ENCODE measurements at places on chromosomes 7 and 10.
A peak's percentile ranks its signal among the peaks of the same experiment; 100 is the strongest.

DNA sequence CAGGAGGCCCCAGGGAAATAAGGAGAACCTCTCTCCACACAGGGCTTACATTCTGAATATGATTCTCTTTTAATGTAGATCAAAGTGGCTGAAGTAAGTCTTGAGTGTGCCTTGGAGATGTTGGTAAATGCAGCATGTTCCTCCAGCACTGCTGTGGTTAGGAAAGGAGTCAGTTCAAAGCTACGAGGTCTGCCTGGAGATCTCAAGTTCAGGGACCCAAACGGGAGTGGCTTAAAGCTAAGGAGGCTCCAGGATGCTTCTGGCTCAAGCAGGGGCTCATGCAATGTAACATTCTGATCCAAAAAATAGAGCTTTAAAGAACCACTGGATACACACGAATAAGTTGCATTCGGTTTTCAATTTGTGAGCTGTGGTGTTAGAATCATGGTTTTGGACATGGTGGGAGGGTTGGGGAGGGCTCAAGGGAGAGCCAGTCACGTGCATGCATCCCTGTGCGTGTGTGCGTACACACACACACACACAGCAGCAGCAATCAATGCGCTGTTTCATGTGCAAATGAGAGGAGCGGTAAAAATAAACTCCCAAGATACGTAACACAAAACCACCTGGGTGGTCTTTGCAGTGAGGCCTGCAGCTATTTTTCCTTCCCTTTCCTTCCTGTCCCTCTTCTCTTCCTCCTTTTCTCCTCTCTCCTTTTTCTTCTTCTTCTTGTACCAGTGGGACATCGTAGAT, 70.5 kb downstream of the AOAH start:
- DNase-seq = no peak

DNA sequence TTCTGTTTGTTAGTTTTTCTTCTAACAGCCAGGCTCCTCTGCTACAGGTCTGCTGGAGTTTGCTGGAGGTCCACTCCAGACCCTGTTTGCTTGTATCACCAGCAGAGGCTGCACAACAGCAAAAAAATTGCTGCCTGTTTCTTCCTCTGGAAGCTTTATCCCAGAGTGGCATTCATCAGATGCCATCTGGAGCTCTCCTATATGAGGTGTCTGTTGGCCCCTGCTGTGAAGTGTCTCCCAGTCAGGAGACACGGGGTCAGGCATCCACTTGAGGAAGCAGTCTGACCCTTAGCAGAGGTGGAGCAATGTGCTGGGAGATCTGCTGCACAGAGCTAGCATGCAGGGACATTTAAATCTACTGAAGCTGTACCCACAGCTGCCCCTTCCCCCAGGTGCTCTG, 26.7 kb upstream of the CROT start:
- DNase-seq = no peak

GRCh38 chr10:17430647-17431355, 23.6 kb downstream of the ST8SIA6 start:
- DNase-seq = peak; percentile 86

GRCh38 chr7:87599336-87599735, 1.3 kb downstream of the ABCB1 start:
- peak; percentile 31 for DNase-seq

- no peak for DNase-seq
These were observed 72.9 kb downstream of the MTPN start for GRCh38 chr7:135904282-135904681.
